ENCODE measurements at places on chromosomes 7 and 10.

DNA sequence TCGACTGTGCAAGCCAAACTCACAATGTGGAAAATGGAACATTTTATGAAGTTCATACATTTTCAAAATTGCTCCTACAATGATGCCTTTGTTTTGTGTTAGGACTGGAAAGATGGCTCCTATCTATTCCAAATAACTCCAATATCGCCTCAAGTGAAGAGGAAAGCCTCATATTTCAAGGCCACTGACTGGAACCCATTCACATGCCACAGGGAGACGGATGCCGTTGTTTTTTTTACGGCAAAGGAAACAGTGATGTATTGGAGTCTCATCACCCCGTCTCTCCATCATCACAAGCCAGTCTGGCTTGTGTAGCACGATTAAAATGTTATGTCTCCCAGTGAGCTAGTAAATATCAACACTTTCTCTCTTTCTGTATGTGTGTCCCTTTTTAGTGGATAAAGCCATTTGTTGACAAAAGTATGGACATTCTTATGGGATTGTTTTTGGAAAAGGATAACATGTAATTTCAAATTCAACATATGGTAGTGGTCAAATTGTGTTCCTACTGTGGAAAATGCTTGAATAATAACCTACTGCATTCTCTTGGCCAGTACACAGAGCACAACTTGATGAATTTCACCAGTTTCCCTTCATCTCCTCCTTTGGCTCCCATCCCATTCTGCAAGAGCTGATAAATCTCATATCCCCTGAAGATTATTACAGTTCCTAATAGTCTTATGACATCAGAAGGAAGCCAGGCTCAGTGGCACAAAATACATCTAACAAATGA is 109.5 kb upstream of the PITRM1 start:
- no peak for ATAC-seq

- ATAC-seq = no peak
Measured at GRCh38 chr7:38709123-38709522, 78.0 kb upstream of the AMPH start.

- no peak for ATAC-seq
Measured at GRCh38 chr10:14757394-14757793, 17.3 kb downstream of the FAM107B start.

DNA sequence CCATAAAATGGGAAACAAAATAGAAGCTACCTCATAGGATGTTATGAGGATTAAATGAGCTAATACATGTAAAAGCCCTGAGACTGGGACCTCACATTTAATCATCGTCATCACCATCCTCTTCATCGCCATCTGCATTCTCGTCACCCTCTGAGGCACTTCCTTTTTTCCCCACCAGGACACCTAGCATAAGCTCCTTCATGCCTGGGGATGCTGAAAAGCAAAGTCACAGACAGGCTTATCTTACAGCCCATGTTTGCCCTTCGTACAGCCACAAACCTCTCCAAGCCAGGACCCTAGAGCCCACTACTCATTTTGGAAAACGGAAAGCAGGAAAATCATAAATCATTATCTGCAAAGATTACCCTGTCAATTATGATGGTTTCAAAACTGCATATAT is 249.6 kb downstream of the GPAM start:
- no peak for ATAC-seq

GRCh38 chr10:16231734-16232435 is 204.9 kb upstream of the PTER start:
- no peak for ATAC-seq

DNA sequence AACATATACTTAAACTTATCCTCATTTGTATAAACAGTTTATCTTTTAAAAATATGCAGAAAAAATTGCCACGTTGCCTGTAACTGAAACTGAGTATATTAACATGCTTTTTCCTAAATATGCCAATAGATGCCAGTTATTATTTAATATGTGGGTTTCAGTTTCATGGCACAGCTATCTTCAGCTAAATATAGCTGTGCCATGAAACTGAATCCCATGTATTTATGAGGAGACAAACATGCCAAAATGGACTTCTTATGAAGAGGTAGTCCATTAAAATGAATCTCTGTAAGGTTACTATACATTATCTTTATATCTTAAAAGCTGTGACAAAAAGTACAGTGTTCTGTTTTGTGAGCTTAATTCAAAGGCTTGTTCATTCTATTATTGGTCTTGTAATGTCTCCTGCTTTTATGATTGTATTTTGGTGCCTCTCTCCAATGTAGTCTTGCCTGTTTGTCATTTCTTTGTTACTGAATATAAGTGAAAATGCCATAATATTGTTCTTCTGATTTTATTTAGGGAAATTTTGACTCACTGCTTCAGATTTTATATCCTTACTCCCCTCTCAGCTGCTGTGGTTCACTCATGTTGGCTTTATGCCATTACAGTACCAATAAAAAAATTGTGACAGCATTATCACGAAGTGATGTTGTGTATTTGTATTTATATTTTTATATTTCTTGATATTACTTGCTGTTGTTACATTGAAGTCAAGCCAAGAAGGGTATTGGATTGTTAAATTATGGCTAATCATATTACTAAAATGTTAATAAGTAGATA is 34.3 kb upstream of the CACNA2D1 start:
- no peak for ATAC-seq
